ENCODE measurements at places on chromosomes 3 and 15.
A peak's percentile ranks its signal among the peaks of the same experiment; 100 is the strongest.

GRCh38 chr3:150376001-150376848 is 31.9 kb upstream of the TSC22D2 start:
- peak; percentile 67 for DNase-seq

- no peak for DNase-seq
Observed at GRCh38 chr3:16369276-16369675, 104.3 kb downstream of the OXNAD1 start.

- DNase-seq, result no peak
Observed at GRCh38 chr3:1092771-1093170, at the start of gene CNTN6. Gene CNTN6, plus strand, starts transcription at chr3:1093024. Its CDS starts 54,985 bp downstream, at chr3:1148009.

- DNase-seq, result no peak
Observed at GRCh38 chr15:63880744-63881143, 47.0 kb upstream of the HERC1 start.

Measured in skeletal muscle cell (primary cell).